ENCODE measurements at places on chromosomes 1 and 21.
A peak's percentile ranks its signal among the peaks of the same experiment; 100 is the strongest.

- DNase-seq: peak; percentile 90
Observed at GRCh38 chr1:209652121-209652735, at the start of gene LAMB3. LAMB3 (minus strand) TSS chr1:209652425; CDS start chr1:209650944, 1,481 bp downstream.

GRCh38 chr1:234401658-234402057 lies 28.4 kb downstream of the COA6 start:
- DNase-seq: no peak

DNA sequence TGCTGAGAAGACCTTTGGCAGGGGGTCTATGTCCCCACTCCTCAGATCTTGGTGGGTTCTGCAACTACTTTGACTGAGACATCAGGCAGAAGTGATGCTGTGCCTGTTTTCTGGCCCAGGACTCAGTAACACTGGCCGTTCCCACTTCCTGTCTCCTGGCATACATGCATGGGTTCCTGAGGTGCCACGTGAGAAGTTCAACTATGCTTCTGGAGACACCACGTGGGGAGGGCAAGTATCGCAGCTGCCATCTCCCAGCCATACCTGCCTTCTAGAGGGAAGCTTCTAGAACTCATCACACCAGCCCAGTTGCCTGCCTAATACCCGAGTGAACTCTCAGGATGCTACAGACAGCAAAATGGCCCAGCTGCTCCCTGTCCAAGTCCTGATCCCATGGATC lies 65.8 kb downstream of the TRABD2B start:
- peak; percentile 76 for DNase-seq

DNA sequence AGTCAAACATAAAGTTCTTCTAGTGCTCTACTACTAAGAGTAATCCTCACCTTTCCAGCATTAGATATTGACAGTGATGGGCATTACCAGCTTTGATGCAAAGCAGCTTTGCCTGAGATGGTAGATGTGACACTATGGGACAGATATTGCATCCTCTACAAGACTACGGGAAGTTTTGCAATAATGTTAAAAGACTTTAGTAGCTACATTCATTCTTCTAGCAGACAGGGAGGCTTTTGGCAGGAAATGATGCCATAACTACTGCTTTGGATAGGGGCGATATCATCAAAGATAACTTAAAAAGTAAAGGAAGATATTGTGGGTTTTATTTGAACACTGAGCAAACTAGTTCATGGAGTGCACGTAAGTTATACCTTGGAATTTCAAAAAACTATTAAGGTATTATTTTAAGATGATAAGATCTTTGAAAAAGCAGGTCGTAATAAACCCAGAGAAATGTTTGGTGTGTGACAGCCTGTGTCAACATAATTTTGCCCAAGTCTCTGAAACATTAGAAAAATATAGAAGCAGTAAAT lies 368.3 kb upstream of the TMPRSS15 start:
- no peak for DNase-seq
